ENCODE measurements at places on chromosomes 4 and X. TPM values are rescaled to one million over a fixed set of nuclear protein-coding genes. Genes with fewer than 3 reads are reported as not detected.

- no peak for DNase-seq
Observed at GRCh38 chr4:13498469-13498868, 14.3 kb upstream of the RAB28 start.

GRCh38 chrX:108516184-108516583 lies 76.5 kb downstream of the COL4A5 start:
- DNase-seq, result peak; percentile 57

GRCh38 chrX:47831788-47832187 lies 4.9 kb upstream of the ZNF81 start:
- peak; percentile 20 for DNase-seq

- peak; percentile 5 for DNase-seq
Observed at GRCh38 chr4:32251126-32251525, 1531.0 kb downstream of the PCDH7 start.

Gene HERC5
- total RNA-seq, result 0.13 TPM

GRCh38 chrX:124433186-124433585 lies 86.8 kb downstream of the SH2D1A start:
- peak; percentile 1 for DNase-seq

GRCh38 chr4:41281038-41281634 lies 24.4 kb downstream of the UCHL1 start:
- DNase-seq, result peak; percentile 73

Gene CSAG3
- total RNA-seq, result not detected

Gene NPY1R
- total RNA-seq, result 0.26 TPM

DNA sequence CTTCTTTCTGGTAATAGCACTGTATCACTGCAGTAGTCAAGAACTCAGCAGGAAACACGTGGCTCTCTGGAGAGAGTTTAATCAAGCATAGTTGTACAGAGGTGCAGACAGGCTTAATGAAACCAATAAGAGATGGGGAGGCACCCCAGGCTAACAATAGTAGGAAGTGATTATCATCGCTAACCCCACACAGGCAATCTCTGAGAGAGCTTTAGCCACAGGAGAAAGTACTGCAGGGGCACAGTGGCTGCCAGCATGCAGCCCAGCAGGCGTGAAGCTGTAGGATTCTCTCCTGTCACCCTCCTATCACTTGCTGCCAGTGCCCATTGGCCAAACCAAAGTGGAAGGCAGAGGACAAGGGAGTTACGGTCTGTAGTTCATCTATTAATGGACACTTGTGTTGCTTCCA lies 450.0 kb upstream of the RASGEF1B start:
- DNase-seq, result no peak

DNA sequence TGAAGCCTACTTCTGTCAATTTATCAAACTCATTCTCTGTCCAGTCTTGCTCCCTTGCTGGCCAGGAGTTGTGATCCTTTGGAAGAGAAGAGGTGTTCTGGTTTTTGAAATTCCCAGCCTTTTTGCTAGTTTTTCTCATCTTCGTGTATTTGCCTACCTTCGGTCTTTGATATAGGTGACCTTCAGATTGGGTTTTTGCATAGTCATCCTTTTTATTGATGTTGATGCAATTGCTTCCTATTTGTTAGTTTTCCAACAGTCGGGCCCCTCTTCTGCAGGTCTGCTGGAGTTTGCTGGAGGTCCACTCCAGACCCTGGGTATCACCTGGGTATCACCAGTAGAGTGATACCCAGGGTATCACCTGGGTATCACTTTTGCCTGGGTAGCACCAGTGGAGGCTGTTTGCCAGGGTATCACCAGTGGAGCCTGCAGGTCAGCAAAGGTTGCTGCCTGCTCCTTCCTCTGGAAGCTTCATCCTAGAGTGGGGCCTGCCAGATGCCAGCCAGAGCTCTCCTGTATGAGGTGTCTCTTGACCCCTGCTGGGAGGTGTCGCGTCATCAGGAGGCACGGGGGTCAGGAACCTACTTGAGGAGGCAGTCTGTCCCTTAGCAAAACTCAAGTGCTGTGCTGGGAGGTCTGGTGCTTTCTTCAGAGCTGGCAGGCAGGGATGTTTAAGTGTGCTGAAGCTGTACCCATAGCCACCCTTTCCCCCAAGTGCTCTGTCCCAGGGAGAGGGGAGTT lies 684.2 kb downstream of the PCDH18 start:
- DNase-seq, result no peak

- DNase-seq, result peak; percentile 97
Observed at GRCh38 chr4:123649645-123650391, 253.2 kb downstream of the SPRY1 start.

DNA sequence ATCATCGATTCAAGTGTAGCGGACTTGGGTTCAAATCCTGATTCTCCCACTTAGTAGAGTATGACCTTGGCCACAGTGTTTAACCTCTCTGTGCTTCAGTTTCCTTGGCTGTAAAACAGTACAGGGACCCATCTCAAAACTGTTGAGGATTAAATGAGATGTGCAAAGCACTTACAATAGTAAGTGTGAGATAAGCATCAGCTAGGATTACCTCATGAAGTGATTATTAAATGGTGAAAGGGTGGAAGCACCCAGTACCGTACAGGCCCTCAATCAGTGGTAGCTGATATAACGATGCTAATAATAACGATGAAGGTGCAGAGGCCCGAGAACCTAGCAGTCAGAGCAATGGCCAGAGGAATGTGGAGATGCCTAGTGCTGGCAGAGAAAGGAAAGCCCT lies 45.1 kb downstream of the PRPS1 start:
- DNase-seq, result no peak

DNA sequence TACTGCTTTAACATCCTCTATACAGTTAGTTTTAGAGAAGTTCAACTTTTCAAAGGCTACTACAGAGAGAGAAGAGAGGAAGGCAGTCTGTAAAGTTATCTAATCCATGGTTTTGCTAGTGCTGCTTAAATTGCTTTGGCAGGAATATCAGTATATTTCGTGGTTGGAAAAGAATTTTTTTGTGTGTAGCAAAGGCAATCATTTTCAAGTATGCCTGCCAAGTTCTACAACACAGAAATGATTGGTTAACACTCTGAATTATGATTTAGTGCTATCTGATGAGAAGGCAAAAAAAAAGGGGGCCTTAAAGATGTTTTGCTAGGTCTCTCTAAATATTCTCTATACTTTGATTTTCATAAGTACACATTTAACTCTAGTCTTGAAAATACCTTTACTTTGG lies 133.1 kb downstream of the JADE1 start:
- DNase-seq, result no peak

- DNase-seq, result peak; percentile 3
Observed at GRCh38 chrX:20594985-20595384, 328.3 kb upstream of the RPS6KA3 start.

GRCh38 chrX:155891446-155892210 lies 10.5 kb downstream of the VAMP7 start:
- DNase-seq, result no peak

DNA sequence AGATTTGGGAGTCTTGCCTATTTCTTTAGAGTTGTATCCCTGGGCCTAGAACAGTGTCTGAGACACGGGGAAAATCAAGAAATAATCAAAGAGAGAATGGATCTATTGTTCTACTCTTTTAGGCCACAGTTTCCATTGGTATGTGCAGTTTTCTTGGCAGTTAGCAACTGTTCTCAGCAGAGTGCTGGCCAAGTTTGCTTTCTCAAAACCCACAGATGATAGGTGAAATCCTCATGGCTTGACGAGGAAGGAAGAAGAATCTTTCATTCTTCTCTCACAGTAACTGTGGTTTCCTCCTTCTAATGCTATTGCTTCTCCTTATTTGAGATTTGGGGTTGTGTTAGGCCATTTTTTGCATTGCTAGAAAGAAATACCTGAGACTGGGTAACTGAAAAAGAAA lies 42.2 kb downstream of the AGA start:
- DNase-seq, result no peak

Gene GRPEL1
- total RNA-seq, result 91.0 TPM

Gene PCDH7
- 12.1 TPM for total RNA-seq

GRCh38 chr4:127995776-127996175 lies 30.6 kb downstream of the ABHD18 start:
- peak; percentile 81 for DNase-seq

GRCh38 chr4:83503974-83504373 lies 19.1 kb upstream of the ABRAXAS1 start:
- DNase-seq, result no peak

- DNase-seq, result peak; percentile 10
Observed at GRCh38 chrX:19096586-19096985, 25.7 kb downstream of the ADGRG2 start.

DNA sequence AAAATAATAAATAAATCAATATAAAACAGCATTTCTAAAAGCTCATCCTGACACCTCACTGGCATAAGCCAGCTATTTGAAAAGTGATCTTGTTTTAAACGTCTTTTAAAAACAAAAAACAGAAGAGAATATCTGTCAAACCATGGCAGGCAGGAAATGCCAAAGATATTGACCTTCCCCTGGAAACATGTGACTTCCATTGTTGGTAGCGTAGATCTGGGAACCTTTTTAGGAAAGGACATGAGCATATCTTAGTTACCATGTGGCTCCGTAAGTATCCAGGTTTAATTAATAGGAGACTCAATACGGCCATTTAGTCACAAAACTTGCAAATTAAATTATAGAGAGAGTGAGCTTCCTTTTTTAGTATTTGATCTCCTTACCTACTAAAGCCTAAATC lies 83.0 kb upstream of the KLHL4 start:
- no peak for DNase-seq

Gene MND1
- total RNA-seq, result 1.3 TPM

Gene COX7B2
- total RNA-seq, result not detected

DNA sequence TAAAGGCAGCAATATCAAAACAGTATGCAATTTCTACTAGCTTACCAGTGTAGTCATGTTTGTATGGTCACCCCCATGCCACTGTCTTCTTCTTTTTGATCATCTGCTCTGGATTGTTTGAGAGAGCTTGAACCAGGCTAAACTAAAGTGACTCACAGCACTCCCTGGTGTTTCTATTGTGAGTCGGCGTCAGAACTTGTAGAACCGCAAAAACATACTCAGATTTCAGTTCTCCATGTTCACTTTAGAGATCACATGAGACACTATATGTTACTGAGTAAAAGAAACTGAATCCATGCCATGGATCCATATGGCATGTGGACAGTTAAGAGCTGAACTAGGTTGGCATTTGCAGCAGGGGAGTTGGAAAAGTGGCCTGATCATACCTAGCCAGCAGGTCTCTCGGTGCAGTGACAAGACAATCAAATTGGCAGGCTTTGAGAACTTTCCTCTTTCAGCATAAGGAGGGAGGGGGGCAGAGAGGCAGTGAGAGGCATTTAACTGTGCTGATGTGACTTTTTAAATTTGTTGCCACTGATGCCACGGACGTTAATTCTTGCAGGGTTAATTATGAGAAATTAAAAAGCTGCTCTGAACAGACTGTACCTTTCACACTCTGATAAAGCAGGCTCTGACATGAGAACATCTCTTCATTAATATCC lies 88.4 kb downstream of the AFF2 start:
- peak; percentile 8 for DNase-seq

- DNase-seq, result no peak
Observed at GRCh38 chr4:52014903-52015302, 5.3 kb downstream of the LRRC66 start.

GRCh38 chrX:111784667-111785066 lies 91.3 kb upstream of the TRPC5OS start:
- no peak for DNase-seq

DNA sequence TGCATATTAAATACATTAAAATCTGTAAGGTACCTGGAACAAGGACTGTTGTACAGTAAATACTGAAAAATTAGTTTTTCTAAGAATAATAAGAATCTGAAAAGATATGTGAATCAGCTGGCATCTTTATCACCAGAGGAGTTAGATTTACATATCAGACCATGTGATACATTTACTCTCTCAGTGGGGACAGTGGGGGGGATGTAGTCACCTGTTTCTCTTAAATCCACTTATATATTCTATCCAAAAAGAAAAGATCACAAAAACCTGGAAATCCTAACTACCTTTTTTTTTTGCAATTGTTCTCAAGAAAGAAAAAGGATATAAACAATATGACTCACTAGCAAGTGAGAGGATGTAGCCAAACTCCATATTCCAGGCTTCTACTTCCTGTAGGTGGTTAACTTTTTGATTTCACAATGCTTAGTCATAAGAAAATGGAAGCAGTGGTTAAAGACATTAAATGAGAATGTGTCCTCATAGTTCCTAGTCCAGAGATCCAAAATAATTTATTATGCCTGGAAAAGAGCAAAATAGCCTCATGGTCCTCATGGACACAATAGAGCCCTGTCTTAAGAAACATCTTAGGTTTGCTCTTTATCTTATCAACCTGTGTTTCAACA lies 22.5 kb upstream of the MYOZ2 start:
- peak; percentile 95 for DNase-seq

DNA sequence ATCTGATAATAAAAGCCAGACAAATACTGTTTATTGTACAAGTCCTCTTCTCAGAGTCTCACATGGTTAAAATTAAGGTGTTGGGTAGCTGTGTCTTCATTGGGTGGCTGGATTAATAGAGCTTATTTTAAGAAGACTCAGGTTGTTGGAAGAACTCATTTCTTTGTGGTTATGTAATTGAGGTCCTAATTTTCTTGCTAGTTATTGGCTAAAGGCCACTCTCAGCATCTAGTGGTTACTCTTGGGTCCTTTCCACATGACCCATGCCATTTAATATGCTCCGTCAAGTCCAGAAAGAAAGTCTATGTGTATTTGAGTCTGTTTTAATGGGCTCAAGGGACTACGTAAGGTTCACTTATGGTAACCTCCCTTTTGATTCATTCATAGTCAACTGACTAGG lies 1668.6 kb upstream of the AGA start:
- DNase-seq, result no peak

Gene PABPC1L2A
- not detected for total RNA-seq

All from bronchial epithelial cell (primary cell).